Colonic mucosa (tissue), 4 donors: ENCODE measurements at places on chromosomes 4 and X.

DNA sequence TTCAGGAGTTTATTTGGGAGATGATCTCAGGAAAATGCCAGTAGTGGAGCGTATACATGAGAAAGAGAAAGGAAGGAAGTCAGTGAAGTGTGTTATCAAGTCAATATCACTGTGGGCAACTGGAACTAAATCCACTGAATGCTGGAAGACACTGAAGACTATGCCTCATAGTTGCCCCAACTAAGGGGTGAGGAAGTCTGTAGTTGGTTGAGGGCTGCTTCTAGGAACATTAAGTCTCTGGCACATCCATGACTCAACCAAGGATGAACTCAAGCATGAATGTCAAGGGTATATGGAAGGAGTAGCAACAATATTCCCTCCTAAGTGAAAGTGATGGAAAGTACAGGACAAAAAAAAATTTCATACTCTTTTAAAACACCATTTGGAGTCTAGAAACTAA lies 167.9 kb downstream of the MAGEB17 start:
- DNase-seq: no peak

DNA sequence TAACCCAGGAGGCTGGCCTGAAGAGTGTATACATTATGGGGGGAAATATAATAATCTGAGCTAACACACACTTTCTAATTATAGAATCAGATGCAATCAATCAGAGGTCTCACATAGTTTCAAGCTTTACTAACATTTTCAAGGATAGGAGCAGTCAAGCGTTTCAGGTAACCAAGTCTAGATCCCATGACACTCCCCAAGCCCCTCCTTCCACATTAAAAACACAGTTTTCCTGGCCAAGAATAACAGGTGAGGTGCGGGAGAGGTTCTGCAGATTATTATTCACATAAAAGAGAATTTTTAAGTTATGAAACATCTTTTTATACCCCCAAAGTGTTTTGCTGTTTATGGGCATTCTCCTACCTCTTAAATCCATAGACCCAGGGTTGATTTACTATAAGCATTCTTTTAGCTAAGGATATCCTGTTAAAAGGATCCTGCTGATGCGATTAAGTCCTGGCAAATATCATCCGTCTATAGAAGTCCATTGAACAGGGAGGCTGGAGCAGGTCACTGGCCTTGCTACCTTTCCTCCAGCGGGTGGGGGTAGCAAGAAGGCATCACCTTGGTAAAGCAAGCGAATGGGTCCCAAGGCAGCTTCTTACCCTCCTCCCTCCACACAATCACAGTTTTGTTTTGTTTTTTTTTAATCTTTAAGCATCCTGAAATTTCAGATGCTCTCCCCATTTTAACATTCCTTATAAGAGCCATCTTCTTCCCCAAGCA lies 104.7 kb upstream of the GPM6A start:
- DNase-seq: no peak

GRCh38 chrX:39972340-39972739 lies 125.4 kb downstream of the BCOR start:
- no peak for DNase-seq

GRCh38 chr4:8171984-8172924 lies 13.6 kb upstream of the ABLIM2 start:
- DNase-seq: no peak

DNA sequence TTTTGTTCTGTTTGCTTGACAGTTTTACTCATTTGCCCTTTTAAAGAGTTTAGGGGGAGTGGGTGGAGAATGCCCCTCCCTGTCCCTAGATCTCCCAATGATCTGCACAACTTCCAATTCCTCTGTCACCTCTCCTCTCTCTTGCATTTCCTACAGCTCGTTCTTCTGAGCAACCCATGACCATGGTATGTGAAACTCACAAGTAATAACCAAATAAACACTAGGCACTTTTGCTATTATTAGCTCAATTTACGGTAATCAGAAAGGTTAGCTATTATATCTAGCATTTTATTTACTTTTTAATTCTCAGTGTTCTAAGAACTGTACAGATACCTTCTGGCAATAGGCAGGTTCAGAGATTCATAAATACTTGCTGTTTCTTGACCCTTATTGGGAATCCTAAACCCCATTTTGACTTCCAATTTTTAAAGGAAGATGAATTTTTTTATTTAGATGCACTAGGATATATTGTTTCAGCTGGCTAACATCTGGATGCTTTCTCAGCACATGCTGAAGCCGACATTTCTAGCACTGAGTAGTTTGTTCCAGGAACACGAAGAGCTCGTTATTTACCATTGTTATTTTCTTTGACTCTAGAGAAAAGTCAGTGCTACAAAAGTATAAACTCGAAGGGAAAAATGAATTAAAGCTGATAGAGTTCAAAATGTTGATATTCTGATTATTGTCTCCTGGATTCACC lies 194.7 kb upstream of the TLL1 start:
- DNase-seq: no peak

DNA sequence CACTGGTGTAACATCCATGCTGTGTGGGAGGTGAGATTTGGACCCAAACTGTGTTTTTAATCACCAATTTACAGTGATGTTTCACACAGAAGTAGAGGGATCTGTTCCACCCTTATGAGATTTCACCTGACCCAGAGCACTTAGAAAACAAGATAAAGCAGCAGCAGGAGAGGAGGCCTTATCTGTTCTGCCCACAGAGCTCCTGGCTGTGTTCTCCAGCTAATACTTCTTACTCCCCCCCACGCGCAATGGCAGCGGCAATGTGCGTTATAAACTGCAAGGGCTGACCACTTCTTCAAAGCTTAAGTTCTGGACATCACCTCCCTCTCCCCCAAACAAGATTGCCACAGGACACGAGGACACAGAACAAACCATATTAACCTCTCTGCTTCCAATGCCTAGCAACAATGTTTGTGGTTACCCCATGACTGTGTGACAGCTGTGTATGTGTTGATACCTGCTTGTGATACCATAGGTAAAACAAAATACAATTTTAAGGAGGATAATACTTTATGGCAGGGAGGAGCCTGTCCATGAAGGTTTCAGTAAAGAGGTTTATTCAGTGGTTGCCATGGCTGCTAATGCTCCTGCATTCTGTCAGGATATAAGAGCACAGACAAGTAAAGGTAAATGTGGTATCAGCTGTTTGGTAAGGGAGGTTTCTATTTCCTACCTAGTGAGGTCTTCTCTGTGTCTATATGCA lies 210.0 kb downstream of the SOWAHB start:
- no peak for DNase-seq

- peak; percentile 74 for DNase-seq
Measured at GRCh38 chr4:76199664-76200211, 13.9 kb downstream of the SCARB2 start.

GRCh38 chr4:150046728-150047217 lies 31.5 kb upstream of the DCLK2 start:
- no peak for DNase-seq

DNA sequence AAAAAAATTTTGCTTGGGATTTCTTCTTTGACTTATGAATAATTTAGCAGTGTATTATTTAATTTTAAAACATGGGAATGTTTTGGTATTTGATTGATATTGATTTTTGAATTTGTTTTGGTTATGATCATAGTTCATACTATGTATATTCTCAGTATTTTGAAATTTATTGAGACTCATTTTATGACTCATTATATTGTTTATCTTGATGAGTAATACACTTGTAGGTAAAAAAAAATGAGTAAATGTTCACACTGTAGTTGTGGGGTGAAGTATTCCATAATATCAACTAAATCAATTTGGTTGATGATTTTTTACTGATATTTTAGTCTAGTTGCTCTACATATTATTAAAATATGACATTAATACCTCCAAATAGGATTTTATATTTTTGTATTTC lies 1142.2 kb downstream of the ADGRL3 start:
- DNase-seq: no peak

DNA sequence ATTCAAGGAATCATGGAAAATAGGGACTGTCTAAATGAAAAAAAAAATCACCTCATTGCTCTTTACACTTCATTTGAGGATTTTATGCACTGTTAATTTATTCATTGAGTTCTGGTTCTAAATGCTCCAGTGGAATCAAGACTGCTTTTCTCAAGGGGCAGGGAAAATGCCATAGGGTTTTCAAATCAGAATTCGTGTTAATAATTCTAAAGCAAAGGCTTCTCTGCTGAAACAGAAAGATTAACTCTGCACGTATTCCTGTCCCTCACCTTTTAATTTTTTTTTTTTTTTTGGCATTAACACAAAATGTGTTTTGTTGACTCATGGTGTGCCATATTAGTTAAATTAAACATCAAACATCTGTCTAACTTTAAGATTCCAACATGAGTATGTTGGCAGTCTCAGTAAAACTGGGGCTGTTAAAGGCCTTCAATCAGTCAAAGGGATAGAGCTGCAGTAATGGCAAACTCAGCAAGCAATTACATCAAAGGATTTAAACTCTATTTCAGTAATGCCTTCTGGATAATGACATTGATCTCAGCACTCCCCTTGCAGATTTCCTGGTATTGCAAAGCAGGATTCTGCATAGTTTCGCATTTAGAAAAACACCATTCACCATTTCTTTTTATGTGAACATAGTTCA lies 878.1 kb downstream of the RAPGEF2 start:
- DNase-seq: no peak

- DNase-seq: peak; percentile 63
Measured at GRCh38 chr4:142567620-142568451, 278.3 kb downstream of the INPP4B start.

DNA sequence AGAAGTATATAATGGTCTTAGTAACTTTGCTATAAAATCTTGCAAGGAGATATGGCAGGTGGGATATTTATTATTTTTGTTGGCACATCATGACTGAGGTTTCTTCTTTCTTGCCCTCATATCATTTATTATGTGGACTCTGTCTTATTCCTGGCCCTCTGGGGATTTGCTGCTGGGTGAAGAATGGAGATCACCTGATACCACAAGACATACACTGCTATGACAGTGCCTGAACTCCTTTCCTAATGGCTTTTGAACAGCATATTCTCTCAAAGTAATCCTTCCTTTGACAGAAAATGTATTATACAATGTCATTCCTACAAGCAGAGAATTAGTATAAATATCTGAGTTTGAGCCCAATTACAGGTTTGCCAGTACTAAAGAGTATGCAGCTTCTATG lies 22.0 kb upstream of the ADGRA3 start:
- no peak for DNase-seq

- no peak for DNase-seq
Measured at GRCh38 chr4:189202869-189203271, 737.8 kb upstream of the FRG1 start.

- DNase-seq: no peak
Measured at GRCh38 chrX:150157291-150157690, 205.8 kb upstream of the MAMLD1 start.

- no peak for DNase-seq
Measured at GRCh38 chr4:8704632-8705031, 112.1 kb downstream of the CPZ start.

GRCh38 chr4:173503330-173504180 lies 26.5 kb downstream of the HAND2 start:
- no peak for DNase-seq

GRCh38 chr4:25457053-25457715 lies 80.1 kb downstream of the ANAPC4 start:
- DNase-seq: no peak

DNA sequence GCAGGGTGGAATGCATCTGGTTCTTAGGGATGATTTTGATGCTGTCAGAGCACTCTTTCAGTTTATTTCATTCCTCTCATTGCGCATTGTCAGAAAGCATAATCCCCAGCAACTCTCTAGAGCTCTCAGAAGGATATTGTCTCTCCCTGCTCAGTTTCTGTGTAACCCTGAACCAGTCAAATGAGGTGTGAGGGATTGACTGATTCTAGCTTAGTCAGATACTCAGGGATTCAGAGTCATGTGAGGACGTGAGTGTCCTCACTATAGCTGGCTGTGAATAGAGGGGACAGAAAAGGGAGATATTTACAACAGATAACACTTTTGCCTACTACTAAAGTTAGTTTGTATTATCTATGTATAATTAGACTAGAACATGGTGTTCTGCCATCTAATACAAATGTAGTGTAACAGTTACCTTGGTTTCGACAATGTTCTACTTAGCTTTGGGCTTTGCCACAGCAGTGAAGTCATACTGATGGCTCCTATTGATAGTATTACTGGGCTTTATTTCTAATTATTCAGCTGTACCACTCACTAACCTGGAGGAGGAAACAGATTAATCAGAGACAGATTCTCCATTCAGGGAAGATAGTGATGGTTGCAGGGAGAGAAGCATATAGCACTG lies 19.5 kb downstream of the AP1AR start:
- DNase-seq: no peak

DNA sequence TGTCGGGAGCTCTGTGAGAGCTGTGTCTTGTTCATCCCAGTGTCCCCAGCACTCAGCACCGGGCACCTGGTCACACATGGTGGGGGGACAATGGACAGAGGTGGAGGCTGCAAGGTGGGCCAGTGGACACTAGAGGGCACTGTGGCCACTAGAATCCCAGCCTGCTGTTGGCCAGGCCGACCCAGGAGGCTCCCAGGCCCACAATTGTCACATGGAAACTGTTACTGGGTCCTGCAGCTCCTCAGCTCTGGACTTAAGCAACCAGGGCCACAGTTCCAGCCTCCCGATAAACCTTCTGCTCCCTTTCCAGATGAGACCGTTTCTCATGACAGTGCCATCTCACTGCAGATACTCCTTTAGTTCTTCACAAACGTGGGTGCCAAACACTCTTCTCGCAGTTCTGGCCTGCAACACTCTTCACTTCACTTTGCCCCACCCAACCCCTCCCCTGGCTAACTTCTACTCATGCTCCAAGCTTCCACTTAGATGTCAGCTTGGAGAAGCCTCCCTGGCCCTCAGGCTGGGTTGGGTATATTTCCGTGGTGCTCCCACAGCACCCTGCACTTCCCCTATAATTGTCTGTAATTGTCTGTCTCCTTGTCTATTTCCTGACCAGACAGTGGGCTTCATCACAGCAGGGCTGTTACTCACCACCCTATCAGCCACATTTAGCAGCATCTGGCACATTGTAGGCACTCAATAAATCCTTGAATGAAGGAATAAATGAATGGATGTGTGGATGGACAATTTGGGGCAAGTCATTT lies 3.5 kb upstream of the IQSEC2 start:
- peak; percentile 73 for DNase-seq

DNA sequence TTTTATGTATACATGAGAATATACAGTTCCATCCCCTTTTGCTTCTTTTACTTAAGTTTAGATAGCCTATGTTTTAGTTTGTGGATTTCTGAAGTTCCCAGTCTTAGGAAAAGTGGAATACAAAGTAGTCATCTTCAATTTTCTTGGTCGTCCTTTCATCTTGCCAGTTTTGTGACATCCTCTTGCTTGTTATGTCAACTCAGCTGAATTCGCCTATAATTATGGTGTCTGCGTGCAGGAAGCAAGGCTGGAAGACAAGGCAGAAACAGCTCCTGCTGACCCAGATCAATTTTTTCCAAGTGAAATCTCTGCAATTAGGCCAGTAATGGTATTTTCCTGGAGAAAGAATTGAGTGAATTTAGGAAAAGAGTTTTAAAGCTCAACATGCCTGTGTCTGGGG lies 28.1 kb upstream of the NYX start:
- no peak for DNase-seq
